ENCODE measurements at places on chromosomes 12 and 14. TPM values are rescaled to one million over a fixed set of nuclear protein-coding genes. Genes with fewer than 3 reads are reported as not detected.

DNA sequence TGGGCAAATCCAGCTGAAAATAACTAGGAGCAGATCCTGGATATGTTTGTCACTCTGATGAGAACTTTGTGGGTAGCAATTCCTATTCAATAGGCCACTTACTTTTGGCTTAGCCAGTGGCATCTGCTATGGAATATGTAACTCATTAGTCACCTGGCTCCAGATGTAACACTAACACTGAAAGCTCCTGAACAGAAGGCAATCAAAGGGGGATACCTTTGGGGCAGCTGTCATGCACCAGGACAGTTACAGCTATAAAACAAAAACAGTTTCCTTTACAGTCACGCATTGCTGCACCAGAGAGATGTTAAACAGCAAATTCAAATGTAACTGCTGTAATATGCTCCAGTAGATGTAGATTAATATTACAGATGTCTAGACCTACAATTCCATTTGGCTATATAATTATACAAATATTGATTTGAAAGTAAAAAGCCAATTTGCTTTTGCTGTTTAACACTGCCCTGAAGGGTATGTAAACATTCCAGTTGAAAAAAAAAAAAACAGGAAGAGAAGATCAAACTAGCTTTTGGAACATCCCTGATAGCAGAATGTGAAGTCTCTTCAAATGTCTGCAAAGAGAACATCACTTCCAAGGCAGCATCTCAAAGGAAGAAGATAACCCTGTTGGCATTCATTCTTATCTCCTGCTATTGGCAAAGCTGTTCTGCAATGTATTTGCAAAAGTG is 18.4 kb downstream of the RACGAP1 start:
- H3K36me3 ChIP-seq = no peaks in the 10 kb centered on the region
- H3K4me3 ChIP-seq = no peak overlapping the region
- DNase-seq = no peak
- H3K27ac ChIP-seq = no peak overlapping the region

DNA sequence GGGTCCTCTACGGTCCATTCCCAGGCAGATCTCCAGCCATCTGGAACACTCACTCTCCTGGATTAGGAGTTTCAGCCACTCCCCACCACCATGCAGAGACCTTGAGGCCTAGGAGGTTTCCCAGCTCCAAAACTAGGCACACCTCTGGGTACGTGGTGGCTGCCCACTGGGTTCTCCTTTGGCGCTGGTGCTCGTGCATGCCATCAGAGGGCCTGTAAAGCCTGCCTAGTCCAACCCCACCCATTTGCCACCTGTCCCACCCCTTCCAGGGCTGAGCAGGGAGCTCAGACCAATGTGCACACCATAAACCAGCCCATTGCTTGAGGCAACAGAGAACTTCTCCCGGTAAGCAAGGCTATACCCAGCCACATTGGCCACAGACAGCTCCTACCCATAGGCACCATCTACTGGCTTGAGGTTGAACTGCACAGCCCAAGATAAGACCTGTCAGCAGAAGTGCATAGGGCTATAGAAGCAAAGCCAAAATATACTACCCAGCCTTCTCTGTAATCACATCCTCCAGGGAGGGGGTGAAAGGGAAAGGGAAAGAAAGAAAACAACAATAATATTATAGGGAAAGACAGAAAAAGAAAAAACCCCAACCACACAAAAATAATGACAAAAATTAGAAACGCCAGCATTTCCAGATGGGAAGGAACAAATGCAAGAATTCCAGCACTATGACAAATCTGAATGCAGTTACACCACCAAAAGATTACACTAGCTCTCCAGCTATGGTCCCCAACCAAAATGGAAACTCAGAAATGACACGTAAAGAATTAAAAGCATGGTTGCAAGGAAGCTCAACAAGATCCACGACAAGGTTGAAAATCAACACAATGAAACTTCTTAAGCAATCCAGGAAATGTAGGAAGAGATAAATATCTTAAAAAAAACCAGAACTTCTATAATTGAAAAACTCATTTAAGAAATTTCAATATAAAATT is 111.9 kb upstream of the CCDC175 start:
- no peak overlapping the region for H3K4me3 ChIP-seq
- peak; percentile 66 for DNase-seq
- no peaks in the 10 kb centered on the region for H3K4me1 ChIP-seq
- H3K27ac ChIP-seq = no peak overlapping the region
- no peaks in the 10 kb centered on the region for H3K36me3 ChIP-seq

DNA sequence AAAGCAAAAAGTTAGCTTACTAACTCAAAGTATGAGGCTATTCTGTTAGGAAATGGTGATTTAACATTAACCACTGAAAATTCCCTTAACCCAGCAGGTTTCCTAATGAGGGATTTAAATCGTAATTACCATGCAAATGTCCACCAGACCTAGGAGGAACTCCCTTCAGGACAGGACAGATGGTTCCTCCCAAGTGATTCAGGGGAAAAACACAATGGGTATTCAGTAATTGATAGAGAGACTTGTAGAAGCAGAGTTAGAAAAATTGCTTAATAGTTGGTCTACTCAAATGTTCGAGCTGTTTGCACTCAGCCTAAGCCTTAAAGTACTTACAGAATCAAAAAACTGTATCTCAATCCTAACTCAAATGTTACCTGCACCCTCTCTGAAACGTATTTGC is 21.6 kb downstream of the RERGL start:
- H3K36me3 ChIP-seq = no peaks in the 10 kb centered on the region
- H3K27ac ChIP-seq = no peak overlapping the region
- DNase-seq = no peak
- no peak overlapping the region for H3K4me3 ChIP-seq
- H3K27me3 ChIP-seq = no peaks in the 10 kb centered on the region
- H3K4me1 ChIP-seq = no peaks in the 10 kb centered on the region

DNA sequence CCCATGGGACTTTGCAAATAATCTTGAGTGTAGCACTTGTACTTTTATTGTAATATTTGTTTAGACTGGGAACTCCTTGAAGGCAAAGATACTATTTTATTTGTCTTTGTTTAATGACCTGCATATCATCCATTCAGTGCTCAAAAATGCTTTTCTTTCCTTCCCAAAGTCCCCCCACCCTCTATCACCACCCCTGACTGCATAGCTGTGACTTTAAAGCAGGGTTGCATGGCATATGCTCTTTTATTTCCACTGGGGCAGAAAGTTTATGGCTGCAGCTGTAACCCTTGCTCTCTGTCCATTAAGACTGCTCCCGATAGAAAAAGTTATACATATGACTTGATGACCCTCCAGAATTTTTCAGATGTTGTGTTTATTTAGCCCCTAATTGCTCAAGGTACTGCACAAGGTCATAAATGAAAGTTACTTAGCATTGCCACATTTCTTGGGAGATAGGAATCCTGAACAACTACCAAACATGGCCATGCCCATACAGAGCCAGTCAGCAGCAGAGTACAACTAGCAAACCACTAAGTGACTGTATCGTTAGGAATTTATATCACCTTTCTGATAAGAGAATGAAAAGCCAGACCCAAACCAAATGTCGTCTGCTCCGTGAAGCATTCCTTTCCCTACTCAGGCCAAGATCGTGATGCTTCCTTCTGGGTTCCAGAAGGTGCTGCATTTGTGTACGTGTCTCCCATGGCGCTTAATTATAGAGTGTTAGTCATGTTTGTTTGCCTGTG is 114.3 kb downstream of the DIP2B start:
- H3K4me1 ChIP-seq = peaks cover 53% of the 10 kb centered on the region
- peak; percentile 67 for DNase-seq
- no peak overlapping the region for H3K4me3 ChIP-seq
- peak overlapping the region; percentile 92 for H3K27ac ChIP-seq
- no peaks in the 10 kb centered on the region for H3K27me3 ChIP-seq

Gene GPR137C
- 1.3 TPM for polyA plus RNA-seq
